Activated naive CD8-positive, alpha-beta T cell treated with anti-CD3 and anti-CD28 coated beads, Interleukin-2, amount 50 U/mL, for 16 hours (primary cell): ENCODE measurements at places on chromosomes 3 and 15.

DNA sequence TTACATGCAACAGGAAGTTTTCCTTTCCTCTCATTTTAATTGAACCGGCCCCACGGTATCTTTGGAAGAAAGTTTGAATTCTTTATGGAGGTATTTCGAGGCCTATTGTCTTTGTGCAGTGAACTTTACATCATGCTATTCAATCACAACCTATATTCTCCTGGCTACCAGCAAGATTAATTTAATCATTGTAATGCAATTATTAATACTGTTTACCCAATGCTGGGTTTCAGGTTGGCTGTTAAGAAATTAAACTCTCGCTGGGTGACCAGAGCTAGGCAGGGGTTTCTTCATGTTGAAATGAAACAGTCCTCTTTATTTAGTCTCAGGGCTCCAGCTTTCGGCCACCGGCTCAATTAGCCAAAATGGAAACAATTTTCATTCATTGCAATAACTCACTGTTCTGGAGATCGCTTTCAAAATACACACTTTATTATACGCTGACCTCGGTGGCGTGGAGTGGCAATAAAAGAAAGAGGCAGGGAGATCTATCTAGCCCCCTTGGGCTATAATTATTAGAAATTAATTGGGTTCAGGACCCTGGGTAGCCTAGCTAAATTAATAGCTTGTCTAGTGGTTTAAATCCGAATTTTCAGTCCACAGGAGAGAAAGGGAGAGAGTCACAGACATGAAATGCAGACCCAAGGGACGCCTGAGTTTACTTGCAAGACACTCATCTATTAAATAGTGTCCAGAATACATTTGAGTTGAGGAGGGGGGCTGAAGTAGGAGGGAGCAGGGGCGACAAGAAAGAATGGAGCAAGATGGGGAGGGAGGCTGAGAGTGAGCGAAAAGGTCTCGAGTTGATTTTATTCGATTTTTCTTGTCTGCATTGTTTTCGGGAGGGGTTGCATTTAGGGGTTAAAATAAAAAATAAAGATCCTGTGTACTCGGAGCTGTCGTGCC lies 3.9 kb upstream of the MECOM start:
- no peak for DNase-seq

DNA sequence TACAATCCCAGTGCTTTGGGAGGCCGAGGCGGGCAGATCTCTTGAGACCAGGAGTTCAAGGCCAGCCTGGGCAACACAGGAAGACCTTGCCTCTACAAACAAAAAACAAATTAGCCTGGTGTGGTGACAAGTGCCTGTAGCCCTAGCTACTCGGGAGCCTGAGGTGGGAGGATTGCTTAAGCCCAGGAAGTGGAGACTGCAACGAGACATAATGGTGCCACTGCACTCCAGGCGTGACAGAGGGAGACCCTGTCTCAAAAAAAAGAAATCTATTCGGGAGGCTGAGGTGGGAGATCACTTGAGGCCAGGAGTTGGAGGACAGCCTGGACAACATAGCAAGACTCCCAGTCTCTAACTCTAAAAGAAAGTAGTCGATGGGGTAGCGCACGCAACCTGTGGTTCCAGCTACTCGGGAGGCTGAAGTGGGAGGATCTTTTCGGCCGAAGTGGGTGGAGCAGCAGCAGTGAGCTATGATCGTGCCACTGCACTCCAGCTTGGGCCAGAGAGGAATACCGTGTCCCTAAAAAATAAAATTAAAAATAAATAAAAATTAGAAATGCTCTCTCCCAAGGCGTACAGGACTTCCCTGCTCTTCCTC lies 775 bp downstream of the C3orf33 start:
- no peak for DNase-seq

DNA sequence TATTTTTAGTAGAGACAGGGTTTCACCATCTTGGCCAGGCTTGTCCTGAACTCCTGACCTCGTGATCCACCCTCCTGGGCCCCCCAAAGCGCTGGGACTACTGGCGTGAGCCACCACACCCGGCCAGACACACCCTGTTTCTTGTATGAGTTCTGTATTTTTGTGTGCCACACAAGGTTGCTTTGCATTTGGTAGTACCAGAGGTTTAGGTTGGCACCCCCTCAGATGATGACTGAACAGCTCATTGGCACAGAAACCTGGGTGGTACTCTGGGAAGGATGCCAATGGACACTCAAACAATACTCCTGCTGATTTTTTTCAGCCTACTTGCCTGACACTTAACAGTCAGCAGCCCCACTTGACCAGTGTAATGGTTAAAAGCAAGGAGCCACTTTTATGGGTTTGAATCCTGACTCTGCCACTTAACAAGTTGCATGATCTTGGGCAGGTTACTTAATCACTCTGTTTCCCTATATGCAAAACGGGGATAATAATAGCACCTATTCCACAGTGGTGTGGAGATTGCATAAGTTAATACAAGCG lies 39.2 kb upstream of the BCL2A1 start:
- DNase-seq: no peak

DNA sequence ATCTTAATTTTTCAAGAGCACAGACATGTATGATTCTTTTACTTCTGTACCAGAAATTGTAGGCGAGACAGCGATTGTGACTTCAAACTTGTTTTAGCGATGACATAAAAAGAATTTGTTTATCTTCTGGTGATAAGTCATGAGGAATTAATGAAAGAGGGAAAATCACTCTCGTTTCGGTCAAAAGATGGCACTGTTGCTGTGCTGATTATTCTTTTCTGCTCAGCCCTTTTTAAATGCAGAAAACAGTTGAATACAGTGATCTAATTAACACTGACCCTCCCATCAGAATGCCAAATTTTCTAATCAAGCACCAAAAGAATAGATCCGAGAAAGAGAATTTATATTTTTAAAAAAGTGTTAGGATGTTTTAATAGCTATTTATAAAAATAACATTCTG lies 52.6 kb downstream of the NSUN3 start:
- DNase-seq: no peak

DNA sequence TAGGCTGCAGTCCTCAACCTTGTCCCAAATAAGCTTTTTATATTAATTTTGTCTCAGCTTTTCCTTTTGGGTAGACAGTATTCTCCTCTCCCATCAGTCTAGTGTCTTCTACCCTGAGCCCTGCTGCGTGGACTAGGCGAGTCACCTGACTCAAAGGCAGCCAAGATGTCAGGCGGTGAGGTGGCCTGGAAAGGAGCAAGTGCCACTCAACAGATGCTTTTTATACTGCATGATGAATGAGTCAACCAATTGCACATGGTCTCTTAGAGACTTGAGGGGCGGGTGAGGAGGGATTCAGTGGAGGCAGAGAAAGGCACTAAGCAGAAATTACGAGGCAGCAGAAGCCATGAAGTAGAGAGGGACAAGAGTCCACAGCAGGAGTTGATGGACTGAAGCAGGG lies 95.9 kb downstream of the FRMD4B start:
- no peak for DNase-seq

DNA sequence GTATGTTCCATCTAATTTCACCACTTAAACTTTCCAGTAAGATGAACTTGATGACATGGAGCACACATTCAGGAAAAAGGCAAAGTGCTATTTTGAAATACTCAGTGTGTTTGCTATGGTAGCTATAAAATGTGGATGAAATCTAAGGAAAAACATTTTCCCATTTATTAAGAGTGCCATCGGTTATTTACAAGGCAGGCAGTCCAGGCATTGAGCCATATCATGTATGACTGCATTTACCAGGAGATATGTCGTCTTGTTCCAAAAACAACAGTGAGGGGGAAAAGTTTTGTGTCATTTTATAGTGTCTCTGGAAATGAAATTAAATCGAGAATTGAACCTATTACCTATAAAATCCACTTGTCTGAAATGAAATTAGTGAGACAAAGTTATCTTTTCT lies 13.7 kb downstream of the ANXA2 start:
- DNase-seq: no peak

DNA sequence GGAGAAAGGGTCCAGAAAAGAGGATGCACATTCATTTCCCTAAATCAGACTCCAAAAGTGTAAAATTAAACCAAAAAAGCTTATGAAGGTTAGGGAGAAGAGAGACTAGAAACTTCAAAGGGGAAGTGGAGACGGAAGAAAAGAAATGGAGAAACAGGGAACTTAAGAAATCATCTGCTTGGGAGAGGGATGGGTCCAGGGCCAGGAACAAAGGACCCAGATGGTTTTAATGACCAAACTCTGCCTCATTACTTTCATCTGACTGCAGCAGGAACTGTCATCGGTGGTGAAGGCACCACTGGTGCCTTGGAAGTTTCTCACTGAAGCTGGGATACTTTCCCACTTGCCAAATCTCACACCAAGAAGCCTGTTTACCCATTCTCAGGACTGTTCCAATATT lies 70.5 kb upstream of the SLC4A7 start:
- DNase-seq: no peak
